ENCODE measurements at places on chromosomes 11 and 22.

GRCh38 chr11:117394221-117394925 lies 66.7 kb downstream of the CEP164 start:
- no peak for DNase-seq

- DNase-seq, result no peak
Measured at GRCh38 chr22:40031766-40032470, 37.2 kb downstream of the FAM83F start.

- no peak for DNase-seq
Measured at GRCh38 chr11:46850829-46851380, 4.8 kb upstream of the CKAP5 start.

GRCh38 chr11:72409458-72409857 lies 24.9 kb downstream of the CLPB start:
- DNase-seq, result no peak

- no peak for DNase-seq
Measured at GRCh38 chr11:3623767-3624458, 17.9 kb downstream of the ART5 start.

- no peak for DNase-seq
Measured at GRCh38 chr11:72058416-72059034, 21.8 kb downstream of the NUMA1 start.

DNA sequence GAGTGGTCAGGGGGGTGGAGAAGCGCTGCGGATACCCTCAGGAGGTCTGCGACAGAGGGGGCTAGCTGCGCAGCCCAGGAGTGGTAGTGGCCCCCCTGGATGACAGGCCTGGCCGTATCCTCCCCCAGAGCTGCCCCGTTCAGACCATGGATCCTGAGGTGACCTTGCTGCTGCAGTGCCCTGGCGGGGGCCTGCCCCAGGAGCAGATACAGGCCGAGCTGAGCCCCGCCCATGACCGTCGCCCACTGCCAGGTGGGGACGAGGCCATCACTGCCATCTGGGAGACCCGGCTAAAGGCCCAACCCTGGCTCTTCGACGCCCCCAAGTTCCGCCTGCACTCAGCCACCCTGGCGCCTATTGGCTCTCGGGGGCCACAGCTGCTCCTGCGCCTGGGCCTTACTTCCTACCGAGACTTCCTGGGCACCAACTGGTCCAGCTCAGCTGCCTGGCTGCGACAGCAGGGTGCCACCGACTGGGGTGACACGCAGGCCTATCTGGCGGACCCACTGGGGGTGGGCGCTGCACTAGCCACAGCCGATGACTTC lies 505 bp downstream of the NUDT22 start:
- DNase-seq, result no peak

- DNase-seq, result no peak
Measured at GRCh38 chr11:60482361-60482760, 10.2 kb upstream of the MS4A12 start.

DNA sequence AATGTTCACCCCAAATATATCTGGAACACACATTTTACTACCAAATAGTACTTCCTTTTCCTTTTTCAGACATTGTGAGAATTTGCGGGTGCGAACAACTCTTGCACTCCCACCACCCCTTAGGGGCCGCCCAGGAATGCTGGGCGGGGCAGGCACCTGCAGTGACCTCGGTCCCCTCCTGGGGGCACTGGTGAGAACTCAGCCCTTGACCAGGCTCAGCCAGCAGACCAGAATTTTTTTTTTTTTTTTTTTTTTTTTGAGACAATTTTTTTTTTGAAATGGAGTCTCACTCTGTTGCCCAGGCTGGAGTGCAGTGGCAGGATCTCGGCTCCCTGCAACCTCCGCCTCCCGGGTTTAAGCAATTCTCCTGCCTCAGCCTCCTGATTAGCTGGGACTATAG lies 75.8 kb downstream of the ARHGAP8 start:
- DNase-seq, result no peak

- no peak for DNase-seq
Measured at GRCh38 chr11:123211149-123211852, 16.3 kb upstream of the CLMP start.

GRCh38 chr11:57426439-57426928 lies 437 bp downstream of the SLC43A3 start:
- no peak for DNase-seq

- DNase-seq, result no peak
Measured at GRCh38 chr11:79296141-79296540, 144.7 kb downstream of the TENM4 start.
